ENCODE measurements at places on chromosomes 16 and 17.

DNA sequence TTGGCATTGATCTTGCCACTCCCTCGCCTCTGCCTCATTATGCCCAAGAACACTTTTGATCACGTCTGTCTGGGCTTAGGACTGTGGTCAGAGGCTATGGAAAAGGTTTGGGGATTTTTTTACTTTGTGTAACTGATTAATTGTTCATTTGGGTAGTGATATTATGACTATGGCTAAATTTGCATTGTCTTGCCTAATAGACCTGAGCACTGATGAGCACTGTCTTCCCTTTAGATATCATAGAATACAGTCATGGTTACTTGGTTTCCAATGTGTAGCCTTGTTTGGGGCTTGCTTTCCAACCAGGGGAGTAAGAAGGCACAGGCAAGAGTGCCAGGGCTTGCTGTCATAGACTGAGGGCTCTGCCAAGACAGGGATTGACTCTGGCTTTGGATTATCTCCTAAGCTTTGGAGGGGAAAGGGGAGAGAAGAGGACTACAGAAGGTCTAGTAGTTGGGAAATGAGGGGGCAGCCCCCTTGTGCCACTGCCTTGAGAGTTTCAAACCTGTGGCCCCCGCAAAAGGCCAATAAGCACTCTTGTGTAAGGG is 13.7 kb downstream of the LIMD2 start:
- DNase-seq: no peak

DNA sequence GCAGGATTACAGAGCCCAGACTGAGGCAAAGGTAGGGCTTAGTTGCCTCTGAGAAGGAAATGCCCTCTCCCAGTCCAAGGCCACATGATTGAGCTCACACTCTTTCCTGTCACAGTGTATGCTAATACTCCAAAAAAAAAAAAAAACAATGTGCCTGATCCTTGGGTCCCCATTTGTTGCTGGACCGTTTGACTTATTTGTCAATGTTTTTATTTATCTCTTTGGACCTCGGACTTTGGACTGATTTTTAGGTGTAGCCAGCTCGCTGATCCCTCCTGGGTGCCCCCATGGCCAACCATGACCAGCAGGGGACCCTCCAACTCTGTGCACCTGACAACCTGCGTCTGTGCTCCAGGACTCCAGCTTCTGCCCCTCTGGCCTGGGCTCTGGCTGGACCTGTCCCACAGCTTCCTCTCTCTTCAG is 622 bp upstream of the CCL16 start:
- DNase-seq: no peak

GRCh38 chr16:3198334-3199072 is 10.5 kb downstream of the OR1F1 start:
- no peak for DNase-seq

- peak; percentile 69 for DNase-seq
Measured at GRCh38 chr17:62705778-62706597, 78.5 kb downstream of the MRC2 start.

DNA sequence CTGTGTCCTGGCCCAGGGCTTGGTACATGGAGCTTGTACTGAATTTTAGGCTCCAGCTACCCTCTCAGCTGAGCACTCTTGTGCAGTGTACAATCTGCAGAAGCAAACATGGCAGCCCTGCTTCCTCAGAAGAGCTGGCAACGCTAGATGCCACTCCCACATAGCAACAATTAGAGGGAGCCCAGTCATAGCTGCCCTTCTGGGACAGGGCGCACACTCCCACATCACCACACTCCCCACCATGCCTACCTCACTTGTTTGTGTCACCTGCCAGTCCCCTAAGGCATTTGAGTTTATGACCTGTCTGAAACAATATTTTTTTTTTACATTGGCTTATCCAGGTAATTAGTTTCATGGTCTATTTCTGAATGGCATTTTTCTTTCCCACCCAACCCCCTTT is 72.3 kb downstream of the C17orf67 start:
- no peak for DNase-seq

GRCh38 chr17:17343160-17343735 is 40.1 kb downstream of the NT5M start:
- DNase-seq: no peak

GRCh38 chr17:82938873-82939620 is 99.2 kb upstream of the ZNF750 start:
- DNase-seq: no peak

Data from amygdala (tissue), 56 donors.